ENCODE measurements at places on chromosomes 2 and 18. TPM values are rescaled to one million over a fixed set of nuclear protein-coding genes. Genes with fewer than 3 reads are reported as not detected.

UGT1A7 gene
- 2.2 TPM for total RNA-seq

ARHGAP28 gene
- total RNA-seq: 11.2 TPM

- DNase-seq: no peak
These were observed 61.9 kb downstream of the AFTPH start for GRCh38 chr2:64586054-64586453.

DNA sequence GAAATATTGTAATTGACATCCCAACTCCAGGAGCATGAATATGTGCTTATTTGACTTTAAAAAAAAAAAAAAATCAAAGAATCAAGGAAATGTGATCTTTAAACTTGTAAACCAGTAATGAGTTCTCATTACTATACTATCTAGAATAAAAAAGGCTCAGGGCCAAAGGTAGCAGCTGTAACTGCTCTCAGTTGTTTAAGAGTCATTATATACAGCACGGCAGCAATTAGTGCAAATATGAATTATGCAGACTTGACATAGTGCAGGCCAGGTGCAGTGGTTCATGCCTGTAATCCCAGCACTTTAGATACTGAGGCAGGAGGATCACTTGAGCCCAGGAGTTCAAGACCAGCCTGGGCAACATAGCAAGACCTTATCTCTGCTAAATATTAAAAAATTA lies 125.7 kb upstream of the TTC39C start:
- no peak for DNase-seq

DNA sequence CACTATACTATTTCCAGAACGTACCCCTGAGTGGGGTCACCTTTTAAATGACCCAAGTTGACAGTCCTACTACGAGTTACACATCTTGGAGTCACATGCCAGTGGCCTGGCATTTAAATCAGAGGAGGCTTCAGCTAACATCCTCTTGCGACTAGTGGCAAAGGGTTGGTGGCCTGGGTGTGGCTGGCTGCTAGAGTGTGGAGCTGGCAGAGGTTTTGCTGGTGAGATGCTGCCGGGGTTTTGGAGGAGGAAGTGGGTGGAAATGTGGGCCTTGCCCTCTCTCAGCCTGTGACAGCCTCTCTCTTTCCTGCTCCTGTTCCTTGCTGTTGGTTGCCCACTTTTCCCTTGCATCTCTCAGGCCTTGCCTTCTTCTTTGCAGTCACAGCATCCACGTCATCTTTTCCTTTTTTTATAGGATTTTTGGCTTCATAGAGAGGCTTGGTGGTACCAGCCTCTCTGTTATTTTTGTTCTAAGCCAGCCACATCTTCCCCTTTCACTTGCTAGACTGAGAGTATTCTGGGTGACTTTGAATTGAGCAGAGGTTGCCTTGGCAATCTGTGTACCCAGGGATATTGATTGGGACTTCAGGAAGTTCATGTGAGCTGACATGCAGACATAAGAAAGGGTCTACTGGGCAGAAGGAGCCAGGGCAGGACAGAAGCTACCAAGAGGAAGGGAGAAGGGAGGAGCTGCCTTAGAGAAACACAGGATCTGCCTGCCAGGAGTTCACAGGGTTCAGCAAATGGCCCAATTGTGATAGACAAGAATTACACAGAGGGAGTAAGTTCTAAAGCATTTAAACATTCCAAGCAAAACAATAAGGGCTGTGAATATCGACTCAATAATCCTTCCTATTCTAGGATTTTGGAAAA lies 55.4 kb downstream of the CDC42EP3 start:
- peak; percentile 32 for DNase-seq

- no peak for DNase-seq
These were observed 588 bp downstream of the OTX1 start for GRCh38 chr2:63051042-63051794.

DNA sequence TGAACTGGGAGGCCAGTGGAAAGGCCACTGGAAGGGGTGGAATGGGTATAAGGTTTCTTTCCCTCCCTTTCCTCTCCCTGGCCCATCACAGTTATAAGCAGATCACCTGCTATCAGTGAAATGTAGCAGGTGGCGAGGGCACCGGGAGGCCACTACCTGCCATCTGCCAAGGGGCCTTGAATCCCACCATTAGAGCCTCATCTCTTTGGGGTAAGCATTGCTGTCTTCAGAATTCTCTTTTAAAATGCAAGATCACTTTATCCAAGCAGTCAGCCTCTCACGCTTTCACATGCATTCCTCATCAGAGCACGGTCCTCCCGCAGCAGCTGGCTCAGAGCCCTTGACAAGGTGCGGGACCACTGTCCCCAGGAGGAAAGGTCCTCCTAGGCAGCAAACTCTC lies 268.5 kb downstream of the CELF4 start:
- DNase-seq: no peak

DNA sequence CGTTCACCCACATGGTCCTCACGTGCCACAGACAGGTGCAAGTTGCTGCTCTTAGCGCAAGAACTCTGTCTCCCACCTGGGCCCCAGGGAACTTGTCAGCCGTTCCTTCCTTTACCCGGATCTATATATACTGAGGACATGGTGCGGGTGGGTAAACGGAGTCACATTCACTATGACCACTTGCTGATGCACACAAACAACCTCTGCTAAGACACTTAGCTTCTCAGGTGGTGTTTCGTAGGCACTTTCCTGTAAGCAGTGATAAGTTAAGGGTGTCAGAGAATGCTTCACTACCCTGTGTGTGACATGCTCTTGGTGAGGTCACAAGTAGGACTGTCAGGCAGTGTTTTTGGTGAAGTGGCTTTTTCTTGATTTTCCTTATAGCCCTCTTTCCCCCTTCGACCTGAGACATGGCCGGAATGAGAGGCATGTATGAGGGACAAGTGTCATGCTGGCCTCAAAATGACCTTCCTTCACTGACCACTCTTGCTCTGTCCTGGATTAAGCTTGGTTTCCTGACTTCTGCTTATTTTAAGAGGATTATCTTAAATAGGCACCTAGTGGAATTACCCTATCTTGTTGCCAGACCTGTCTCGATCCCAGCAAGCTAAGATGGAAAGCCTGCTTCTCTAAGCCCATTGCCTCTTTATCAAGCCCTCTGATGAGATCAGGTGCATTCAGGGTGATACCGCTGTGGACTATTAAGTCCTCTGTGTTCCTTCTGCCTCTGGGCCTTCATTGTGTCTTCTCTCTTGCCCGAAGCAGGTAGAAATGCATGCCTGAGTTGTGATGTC lies 97.1 kb upstream of the CELF4 start:
- DNase-seq: no peak

DNA sequence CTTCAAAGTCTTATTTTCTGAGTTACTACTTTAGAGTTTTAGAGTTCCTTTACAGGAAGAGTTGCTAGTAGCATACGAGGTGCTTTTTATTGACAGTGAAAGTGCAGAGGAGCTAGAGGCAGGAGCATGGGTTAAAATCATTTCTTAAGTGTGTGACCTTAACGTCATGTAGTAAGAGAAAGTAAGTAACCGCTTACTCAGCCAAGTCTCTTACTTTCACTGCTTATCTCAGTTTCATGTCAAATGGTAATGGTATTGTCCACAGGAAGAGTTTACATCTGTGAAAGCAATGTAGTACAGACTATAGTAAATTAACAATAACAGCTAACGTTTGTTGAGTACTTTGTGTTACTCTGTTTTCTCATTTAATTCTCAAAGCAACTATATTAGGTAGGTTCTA lies 12.6 kb downstream of the NDUFAF7 start:
- DNase-seq: no peak
